Bronchial epithelial cell (primary cell): ENCODE measurements at places on chromosomes 3 and 15. TPM values are rescaled to one million over a fixed set of nuclear protein-coding genes. Genes with fewer than 3 reads are reported as not detected.

Gene APOD
- total RNA-seq, result 0.77 and 3.9 TPM in 2 replicates

Gene FRMD4B
- 31.3 and 61.3 TPM in 2 replicates for total RNA-seq

Gene TM4SF1
- 23.2 and 63.9 TPM in 2 replicates for total RNA-seq

Gene CCDC54
- total RNA-seq, result not detected in 2 replicates

Gene PPARG
- 12.7 and 14.5 TPM in 2 replicates for total RNA-seq

Gene WHAMM
- total RNA-seq, result 3.2 and 4.0 TPM in 2 replicates

Gene SEMA6D
- 0.64 and 2.6 TPM in 2 replicates for total RNA-seq

Gene CGNL1
- total RNA-seq, result 0.53 and 1.5 TPM in 2 replicates

Gene ZNF80
- not detected in 2 replicates for total RNA-seq

Gene MAP6D1
- total RNA-seq, result 0.79 and 0.90 TPM in 2 replicates

Gene NIT2
- total RNA-seq, result 15.3 and 21.9 TPM in 2 replicates

Gene ACTRT3
- 0.64 and 1.1 TPM in 2 replicates for total RNA-seq

Gene SCN11A
- total RNA-seq, result not detected in 2 replicates

Gene TM4SF18
- total RNA-seq, result not detected in 2 replicates

Gene MGLL
- 25.5 and 47.9 TPM in 2 replicates for total RNA-seq

Gene LRRIQ4
- not detected in 2 replicates for total RNA-seq

Gene DAZL
- not detected in 2 replicates for total RNA-seq

Gene SEC11A
- total RNA-seq, result 220 and 247 TPM in 2 replicates

Gene SERP1
- total RNA-seq, result 222 and 255 TPM in 2 replicates

Gene C3orf33
- 1.6 and 2.6 TPM in 2 replicates for total RNA-seq

Gene TEX55
- total RNA-seq, result not detected in 2 replicates

Gene TMEM40
- total RNA-seq, result 19.0 and 43.8 TPM in 2 replicates

Gene DGKG
- total RNA-seq, result not detected in 2 replicates

Gene SLC28A2
- not detected in 2 replicates for total RNA-seq

Gene CTXN2
- total RNA-seq, result not detected in 2 replicates

Gene HIGD2B
- total RNA-seq, result 0.13 TPM in 1 of 2 replicates, not detected in the other

Gene SUSD5
- not detected in 2 replicates for total RNA-seq

Gene SST
- total RNA-seq, result not detected in 2 replicates

Gene FBXO40
- total RNA-seq, result not detected in 2 replicates

Gene CEP152
- total RNA-seq, result 4.5 and 10.1 TPM in 2 replicates

Gene MCTP2
- total RNA-seq, result 15.9 and 20.0 TPM in 2 replicates

Gene ADAMTS7
- 0.51 and 0.53 TPM in 2 replicates for total RNA-seq

Gene AMIGO3
- total RNA-seq, result not detected in 2 replicates

Gene LMAN1L
- under 0.01 TPM in 1 of 2 replicates, not detected in the other for total RNA-seq

Gene DUOXA2
- total RNA-seq, result 0.13 TPM in 1 of 2 replicates, not detected in the other

Gene TMEM158
- 1.3 and 1.6 TPM in 2 replicates for total RNA-seq

Gene TLR9
- not detected in 2 replicates for total RNA-seq

Gene DUOXA1
- total RNA-seq, result 27.1 and 54.5 TPM in 2 replicates

Gene ARHGEF26
- 0.53 and 0.64 TPM in 2 replicates for total RNA-seq

Gene ZPLD1
- total RNA-seq, result 2.6 and 3.9 TPM in 2 replicates

Gene FETUB
- 0.38 TPM in 1 of 2 replicates, not detected in the other for total RNA-seq

Gene PDCD10
- 83.2 and 131 TPM in 2 replicates for total RNA-seq

Gene IQCF5
- 0.53 TPM in 1 of 2 replicates, not detected in the other for total RNA-seq

Gene USP8
- total RNA-seq, result 30.8 and 42.9 TPM in 2 replicates
